NCI-H1105 treated with DMSO at 0.1 percent for 48 hours (cell line): ENCODE measurements at places on chromosomes 3 and 15.

DNA sequence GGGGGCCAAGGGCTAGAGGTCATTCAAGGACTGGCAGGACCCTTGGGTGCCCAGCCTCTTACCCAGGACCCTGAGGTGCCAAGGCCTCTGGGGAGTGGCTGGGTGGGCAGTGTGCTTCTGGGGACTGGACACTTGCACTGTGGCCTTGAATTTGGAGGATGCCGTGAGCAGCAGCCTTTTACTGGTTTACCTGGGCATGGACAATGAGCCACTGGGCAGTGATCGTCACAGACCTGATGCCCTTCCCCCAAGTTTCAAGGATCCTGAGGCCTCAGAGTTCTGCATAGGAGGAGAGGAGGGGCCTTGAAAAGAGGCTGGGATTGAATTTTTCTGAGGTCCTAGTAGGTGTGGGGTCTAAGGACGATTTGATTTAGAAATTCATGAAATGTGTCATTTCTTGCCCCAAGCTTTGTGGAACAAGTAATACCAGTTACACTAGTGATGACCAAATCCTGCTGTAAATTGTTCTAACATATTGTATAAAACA, 146.1 kb upstream of the TPM1 start:
- no peak for DNase-seq

DNA sequence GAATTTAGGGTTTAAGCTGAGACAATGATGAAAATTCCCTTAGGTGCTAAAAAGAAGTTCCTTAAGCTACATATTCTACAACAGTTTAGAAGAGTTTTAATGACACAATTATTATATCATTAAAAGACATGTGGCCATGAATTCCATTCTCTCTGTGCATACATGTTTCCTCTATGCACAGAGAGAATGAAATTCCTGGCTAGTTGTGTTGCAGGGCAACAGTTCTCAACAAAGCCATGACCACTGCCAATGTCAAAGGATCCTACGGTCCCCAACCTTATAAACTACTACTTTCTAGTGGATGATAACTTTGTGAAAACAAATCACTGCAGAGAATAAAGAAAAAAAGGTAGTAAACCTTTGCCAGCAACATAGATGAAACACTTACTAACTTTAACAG, 122.7 kb downstream of the OTOL1 start:
- DNase-seq, result no peak

- no peak for DNase-seq
These were observed 186.5 kb upstream of the GAP43 start for GRCh38 chr3:115436767-115437301.

GRCh38 chr15:43404130-43404529, 33.2 kb downstream of the TUBGCP4 start:
- DNase-seq, result no peak

DNA sequence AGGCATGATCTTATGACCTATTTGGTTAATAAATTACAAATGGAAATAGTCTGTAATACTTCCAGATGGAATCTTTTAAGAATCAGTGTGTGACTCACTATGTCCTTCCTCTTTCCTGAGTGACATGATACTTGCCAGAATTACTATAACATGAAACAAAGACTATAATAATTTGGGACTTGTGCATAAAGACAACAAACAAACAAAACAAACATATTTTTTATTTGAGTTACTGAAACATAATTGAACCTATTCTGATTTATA, 1268.1 kb downstream of the OTOL1 start:
- DNase-seq, result no peak

- no peak for DNase-seq
These were observed 4.3 kb downstream of the MECOM start for GRCh38 chr3:169659096-169659819.

DNA sequence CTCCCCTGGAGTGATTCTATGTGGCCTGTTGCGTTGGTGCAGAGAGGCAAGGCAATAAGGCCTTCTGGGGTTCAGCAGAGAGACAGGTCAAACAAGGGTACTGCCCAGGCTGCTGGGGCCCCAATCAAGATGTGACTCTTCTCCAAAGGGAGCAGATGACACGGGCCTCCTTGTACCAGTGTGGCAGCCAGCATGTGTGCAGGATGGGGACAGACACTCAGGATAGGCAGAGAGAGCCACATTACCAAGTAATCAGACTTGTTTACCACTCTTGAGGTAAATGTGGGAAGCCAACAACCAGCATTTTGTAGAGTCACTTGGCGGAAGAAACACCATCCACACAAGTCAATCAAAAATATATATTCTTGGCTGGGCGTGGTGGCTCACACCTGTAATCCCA, 95.3 kb upstream of the DLG1 start:
- no peak for DNase-seq

DNA sequence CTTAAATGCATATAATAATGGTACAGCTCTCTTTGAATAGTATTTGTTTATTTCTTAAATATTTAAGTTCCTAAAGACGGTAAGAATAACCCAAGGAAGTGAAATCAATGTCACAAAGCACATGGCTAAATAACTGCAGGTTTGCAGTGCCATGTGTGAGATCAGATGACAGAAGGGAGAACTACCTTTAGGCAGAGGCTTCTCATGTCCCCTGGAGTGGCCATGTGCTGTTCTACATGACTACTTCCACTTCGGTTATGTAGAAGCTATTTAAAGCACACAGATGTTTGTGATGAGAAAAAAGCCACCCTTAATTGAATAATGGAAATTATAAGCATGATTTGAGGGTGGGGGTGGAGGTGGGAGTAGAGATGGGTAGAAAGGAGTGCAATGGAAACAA, 109.1 kb downstream of the UBE3A start:
- no peak for DNase-seq

DNA sequence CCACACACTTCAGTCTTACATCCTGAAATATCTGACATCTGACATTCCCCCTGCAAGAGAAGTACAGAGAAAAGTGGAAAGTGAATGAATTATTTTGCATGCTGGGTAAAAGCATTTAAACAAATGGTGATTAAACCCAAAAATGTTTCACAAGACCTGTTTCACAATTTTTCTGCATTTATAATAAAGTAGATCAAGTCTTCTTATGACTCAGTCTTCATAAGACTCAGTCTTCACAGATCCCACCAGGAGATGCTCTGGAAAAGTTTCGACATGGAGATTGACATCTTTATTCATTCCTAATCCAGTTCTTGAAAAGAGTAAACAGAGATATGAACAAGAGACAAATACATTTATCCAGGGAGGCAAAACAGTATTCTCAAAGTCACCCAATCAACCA, 13.2 kb upstream of the EDC3 start:
- DNase-seq, result no peak

DNA sequence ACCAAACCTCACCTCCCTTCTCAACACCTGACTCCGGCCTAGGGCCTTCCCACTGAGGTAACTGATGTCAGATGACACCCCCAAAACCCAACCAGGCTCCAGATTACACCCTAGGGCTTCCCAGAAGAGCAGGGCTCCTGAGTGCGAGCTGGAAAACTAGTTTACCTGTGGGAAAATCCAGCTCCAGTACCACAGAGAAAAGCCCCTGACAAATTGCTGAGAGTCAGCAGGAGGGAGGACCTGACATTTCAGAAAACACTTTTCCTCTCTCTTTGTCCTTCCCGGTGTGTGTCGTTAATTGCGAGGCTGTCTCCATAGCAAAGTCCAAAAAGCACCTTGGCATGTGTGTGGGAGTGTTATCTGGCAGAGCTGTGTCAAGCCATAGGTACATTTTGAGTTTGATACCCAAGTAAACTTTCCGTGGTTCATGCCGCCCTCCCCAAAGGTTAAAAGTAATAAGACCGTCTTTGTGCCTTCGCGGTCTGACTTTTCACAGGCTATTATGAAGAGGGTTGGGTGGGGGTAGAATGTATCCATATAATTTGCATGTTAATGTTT, 79.8 kb upstream of the FNDC3B start:
- DNase-seq, result no peak

DNA sequence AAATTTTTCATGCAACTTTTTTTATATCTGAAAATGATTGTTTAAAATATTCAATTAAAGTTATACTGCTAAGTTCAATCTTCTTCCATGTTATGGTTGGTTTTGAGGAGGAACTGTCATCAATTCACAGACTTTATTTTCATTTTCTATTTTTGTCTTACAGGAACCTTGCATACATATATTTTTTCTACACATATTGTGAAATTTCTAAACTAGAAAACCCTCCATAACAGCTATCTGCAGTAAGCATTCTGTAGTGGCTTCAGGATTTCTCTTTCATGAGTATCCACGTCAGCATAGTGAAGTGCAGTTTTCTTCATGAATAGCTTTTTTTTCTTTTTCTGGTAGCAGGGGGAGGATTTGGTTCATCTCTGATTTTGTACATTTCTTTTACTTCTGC, 48.2 kb downstream of the ATR start:
- no peak for DNase-seq

GRCh38 chr15:47822048-47822447, 104.7 kb downstream of the SEMA6D start:
- DNase-seq, result no peak

- DNase-seq, result no peak
These were observed 201.9 kb upstream of the STRIT1 start for GRCh38 chr3:155495387-155495786.

DNA sequence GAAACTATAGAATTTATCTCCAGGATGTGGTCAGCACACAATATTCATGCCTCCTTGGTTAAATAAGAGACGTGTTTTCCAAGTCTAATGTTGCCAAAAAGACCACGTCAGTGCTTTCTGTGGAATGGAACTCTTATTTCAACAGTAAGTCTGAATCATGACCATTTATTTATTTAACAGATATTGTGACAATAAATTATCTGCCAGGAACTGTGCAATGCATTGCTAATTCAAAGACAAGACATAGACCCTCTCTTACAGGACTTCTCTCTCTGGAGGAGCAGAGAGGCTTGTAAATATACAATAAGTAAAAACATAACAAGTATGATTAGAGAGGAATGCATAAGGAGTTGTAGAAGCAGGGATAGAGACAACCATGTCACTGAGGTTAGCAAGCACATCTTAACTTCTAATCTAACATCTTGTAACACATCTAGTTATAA, 227.5 kb downstream of the DTWD1 start:
- DNase-seq, result no peak

GRCh38 chr15:42732095-42732827, 4.7 kb downstream of the CDAN1 start:
- no peak for DNase-seq

DNA sequence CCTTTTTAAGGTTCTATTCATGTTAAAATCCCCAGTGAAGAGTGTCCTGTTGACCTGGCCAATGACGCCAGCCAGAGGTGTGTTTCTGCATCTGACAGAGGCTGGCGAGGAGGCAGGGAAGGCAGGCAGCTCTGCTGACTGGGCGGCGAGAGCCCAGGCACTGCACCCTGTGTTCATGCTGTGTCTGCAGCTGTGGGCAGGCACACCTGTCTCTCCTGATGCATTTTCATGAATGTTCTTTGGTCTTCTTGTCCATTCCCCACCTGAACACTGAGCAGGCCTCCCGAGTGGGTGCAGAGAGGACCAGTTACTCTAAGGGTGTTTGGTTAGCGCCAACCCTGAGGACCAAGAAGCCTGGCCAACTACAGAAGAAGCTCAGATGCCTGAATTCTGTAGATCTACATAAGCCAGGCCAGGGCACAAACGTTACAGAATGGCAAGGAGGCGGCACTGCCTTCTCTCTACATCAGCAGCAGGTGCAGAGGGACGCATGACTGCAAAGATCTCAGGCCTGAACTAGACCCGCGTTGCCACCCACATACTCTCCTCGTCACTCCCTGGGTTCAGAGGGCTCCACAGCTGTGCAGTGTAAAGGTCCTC, 233.7 kb downstream of the OCA2 start:
- DNase-seq, result no peak

GRCh38 chr15:95763426-95763825, 567.1 kb upstream of the NR2F2 start:
- no peak for DNase-seq

- no peak for DNase-seq
These were observed 87.0 kb upstream of the MYO5C start for GRCh38 chr15:52382647-52383046.

DNA sequence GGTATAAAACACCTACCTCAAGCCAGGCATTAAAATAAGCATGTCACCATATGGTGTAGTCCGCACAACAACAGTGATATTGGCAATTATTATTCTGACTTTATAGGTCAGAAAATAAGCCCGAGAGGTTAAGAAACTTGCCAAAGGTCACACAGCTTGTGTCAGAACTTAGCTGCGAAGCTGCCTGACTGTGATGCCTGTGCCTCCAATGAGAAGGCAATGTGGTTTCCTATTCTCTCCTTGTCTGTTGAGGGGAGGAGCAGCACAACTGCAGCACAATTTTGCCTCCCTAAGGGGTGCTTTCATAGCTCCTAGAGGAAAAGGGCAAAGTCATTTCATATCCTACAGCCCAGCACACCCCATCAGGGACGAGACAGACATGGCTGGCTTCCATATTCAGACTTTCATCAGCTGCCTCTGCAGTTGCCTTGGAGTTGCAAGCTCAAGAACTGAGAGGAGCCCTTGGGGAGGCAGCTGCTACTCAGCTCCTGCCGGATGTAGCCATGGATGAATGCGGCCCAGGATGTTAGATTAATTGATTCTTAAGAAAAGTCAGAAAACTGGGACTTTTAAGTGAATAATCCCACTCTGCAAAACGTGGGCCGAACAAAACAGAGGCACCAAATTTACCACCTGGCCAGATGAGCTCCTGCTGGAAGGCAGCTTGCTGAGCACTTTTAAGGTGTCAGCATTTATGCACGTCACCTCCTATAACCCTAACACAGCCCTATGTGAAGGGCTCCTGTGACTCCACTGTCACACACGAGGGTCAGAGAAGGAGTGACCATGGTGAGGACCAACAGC, 38.5 kb downstream of the MYO5C start:
- no peak for DNase-seq

DNA sequence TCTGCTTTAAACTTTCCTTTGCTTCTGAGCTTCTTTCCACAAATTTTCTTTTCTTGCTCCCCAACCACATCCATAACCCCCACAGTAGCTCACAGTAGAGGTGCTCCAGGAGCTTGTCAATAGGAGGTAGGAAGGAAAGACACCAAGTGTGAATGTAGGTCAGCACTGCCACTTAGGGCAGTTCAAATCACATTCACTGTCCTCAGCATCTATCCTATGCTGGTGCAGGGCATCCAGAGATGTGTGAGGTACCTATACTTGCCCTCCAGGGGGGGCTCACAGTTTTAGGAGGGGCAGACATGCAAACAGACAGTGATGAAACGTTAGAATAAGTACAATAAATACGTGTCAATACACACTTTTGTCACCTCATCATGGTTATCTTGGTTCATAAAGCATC, 1.5 kb upstream of the SPSB4 start:
- no peak for DNase-seq

- no peak for DNase-seq
These were observed 6.3 kb downstream of the CCPG1 start for GRCh38 chr15:55401786-55402246.
